ENCODE measurements at places on chromosomes 2 and 18. TPM values are rescaled to one million over a fixed set of nuclear protein-coding genes. Genes with fewer than 3 reads are reported as not detected.

Gene HAUS1
- 49.6 TPM for total RNA-seq

Gene MRO
- total RNA-seq, result not detected

GRCh38 chr2:41199334-41199733 is 747.4 kb upstream of the SLC8A1 start:
- no peak for DNase-seq

DNA sequence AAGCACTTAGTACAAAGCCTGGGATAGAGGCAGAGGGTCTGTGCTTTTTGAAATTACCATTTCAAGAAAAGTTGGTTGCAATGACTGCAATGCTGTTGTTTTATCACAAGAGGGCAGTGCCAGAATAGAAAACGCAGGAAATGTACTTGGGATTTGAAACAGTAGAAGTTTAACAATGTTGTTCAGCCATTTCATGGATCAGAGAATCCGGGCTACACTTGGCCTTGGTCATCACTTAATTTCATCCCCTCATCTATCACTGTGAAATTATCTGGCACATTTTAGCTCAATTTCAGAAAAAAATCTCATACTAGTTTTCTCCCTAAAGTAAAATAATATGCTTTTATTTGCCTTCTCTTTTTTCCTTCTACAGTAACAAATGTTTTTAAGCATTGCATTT is 70.8 kb downstream of the RAPGEF4 start:
- no peak for DNase-seq

DNA sequence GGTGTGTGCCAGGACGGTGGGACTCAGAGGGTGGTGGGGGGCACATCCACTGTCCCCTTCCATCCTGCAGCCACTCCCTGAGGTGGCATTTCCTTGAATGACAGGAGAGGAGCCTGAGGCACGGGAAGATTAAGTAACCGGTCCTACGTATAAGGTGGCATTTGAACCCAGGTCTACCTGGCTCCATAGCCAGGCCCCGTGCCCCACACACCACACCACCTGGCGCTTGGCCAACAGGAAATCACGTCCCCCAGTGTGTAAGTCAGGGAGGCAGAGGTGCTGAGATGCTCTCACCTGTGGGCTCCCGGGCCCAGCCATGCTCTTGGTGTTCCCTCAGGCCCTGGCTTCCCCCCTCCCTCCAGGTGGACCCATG is 53.7 kb downstream of the HPCAL1 start:
- no peak for DNase-seq
